ENCODE measurements at places on chromosomes 11 and 22.

DNA sequence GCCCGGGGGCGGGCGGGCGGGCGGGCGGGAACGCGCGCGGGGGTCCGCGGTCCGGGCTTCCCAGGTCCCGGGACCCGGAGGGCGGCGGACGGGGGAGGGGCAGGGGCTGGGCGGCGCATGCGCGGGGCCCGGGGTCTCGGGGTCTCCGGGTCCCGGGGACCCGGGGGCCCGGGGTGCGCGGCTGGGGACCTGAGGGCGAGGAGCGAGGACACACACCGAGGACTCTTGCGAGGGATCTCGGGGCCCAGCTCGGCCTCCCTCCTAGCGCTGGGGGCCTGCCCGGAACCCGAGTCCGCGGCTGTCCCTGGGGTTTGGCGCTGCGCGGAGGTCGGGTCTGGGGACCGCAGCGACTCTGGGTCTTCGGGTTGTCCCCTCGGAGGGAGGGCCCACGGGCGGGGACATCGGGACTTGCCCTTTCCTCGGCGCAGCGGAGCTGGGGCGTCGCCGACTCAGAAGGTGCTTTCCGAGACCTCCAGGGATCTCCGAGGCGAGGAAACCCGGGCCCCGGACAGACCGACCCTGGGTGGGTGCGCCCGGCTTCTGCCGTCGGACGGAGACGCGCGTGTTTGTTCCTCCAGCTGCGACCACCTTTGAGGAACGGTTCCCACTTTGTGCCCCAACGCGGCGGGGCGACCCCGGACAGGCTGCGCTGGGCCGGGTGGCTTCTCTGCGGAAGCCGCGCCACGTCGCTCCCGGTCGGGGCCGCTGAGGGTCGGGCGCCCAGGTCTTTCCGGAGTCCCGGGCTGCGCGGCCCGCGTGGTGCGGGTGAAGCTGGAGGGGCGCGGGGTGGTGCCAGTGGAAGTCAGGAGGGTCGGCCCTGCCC is 540 bp downstream of the PPARA start:
- no peak for DNase-seq

DNA sequence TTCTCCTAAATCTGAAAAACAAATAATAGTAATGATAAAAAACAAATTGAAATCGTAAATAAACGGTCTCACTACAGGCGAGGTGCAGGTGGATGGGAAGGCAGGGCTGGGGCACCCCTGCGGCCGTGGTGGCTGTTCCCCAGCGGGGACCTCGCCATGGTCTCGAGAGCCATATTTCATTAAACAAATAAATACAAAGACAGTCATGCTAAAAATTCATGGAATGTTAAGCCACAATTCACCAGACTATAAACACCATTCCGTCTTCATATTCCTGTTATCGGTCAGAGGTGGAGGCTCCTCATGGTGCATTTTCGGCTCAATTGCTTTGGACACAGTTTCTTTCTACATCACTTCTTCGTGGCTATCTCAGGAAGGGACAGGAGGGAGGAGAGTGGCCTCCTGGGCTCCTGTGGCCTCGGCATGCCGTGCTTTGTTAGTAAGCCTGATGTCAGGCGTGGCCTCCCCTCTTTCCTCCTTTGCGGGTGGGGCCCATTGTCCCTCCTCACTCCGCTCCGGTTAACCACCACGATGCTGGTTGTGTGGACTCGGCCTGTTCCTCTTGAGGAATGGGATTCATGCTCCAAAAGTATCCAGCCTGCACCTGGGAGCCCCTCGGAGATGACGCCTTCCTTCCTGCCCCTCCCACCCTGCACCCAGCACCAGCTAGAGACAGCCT is 16.1 kb upstream of the BRSK2 start:
- no peak for DNase-seq

DNA sequence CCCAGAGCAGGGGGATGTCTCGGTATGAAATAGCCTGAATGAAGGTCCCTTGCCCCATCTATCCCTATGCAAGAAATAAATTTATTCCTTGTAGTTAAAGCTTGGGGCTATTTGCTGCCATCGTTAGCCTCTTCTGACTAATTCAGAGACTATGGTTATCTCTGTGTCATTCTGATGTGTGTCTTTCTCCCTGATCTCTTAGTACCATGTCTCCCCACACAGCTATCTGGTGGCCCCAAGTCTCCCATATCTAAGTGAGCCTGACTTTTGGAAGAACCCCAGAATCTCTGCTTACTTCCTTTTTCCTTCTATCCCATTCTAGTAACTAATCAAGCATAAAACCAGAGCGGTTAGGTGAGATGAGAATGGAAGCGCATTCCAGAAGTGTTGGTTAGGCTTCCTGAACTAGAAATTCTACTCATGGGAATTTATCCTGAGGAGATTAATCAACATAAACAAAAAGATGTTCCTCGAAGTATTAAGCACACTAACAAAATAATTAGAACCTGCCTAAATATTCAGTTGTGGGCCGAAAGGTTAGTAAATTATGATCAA is 71.4 kb upstream of the BMAL1 start:
- DNase-seq, result no peak

DNA sequence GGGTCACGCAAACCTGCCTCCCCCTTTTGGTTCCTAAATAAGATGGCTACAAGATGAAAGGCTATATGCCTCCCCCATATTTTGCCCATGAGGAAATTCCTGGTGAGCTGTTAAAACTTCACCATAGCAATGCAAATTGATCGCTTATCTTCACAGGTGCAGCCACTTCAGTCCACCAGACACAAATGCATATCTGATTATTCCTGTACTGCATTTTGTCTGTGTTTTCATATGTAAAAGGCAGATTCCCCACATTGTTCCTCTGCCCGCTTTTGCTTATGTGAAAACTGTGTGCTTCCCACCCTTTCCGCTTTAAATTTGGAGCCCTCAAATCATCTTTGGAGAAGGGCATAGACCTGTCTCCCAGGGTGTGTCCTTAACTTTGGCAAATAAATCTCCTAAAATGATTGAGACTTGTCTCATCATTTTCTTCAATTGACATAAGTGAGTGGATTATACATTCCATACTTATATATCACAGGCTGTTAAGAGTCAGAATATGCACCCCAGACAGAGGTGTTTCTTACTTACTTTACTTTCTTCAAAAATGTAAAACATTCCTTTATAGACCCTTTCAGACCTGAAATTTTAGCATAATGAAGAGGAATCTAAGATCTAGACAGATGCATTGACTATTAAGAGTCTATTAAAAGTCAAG is 116.4 kb downstream of the CASP12 start:
- DNase-seq, result no peak
